ENCODE measurements at places on chromosomes 12 and 14.

DNA sequence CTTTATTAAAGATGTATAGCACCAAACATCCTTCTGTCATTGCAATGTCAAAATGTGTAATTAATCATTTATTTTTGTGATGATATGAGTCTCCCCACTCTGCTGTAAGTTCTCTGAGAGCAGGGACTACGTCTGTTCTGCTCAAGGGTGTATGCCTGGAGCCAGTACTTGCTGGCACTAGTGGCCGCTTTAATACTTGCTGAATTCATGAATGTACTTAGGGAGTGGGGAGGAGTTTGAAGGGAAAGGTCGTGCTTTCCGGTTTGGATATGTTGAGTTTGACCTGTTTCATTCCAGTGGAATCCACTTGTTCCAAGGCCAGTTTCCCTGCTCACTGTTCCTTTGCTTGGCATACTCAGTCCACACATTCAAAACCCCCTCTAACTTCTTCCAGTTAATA is 1.9 kb upstream of the DCAF5 start:
- DNase-seq, result no peak

GRCh38 chr12:53972722-53973235 is at the start of gene HOXC11:
TSS of gene HOXC11 (plus strand) at chr12:53973126. CDS start at chr12:53973242, 116 bp downstream.
- no peak for DNase-seq

GRCh38 chr12:106174876-106175275 is 36.1 kb upstream of the NUAK1 start:
- no peak for DNase-seq

GRCh38 chr14:100535287-100536120 is 51.7 kb downstream of the BEGAIN start:
- no peak for DNase-seq

DNA sequence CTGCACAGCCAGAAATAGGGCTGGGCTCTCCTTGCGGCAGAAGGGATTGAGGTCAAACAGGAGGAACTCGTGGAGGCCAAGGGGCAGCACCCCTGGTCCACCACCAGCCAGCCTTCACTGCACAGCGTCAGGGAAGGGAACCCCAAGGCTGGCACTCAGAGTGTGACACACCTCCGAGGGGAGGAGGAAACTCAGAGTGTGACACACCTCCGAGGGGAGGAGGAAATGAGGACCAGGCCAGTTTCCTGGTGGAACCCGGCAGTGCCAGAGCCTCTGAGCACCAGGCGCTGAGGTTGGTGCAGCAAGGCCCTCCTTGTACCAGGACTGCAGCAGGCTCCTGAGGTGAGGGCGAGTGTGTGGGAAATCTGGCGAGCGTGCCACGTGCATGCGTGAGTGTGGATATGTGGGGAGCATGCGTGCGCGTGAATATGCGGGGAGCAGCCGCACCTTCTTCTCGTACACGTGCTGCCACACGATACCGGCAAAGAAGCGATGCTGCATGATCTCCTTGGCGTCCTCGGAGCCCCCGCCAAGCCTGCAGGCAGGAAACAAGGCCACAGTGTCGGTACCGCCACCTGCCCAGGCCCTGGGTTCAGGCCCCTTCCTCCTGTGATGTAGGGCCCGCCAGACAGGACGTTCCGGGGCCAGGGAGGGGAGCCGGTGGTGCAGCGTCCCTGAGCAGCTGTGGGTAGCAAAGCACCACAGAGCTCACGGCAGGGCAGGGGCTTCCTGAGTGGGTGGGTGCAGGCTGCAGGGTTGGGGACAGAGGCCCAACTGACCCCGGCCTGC is 19.2 kb downstream of the SIVA1 start:
- no peak for DNase-seq

- no peak for DNase-seq
Measured at GRCh38 chr14:65476273-65476941, 63.9 kb downstream of the FUT8 start.
